ENCODE measurements at places on chromosomes 7 and 10.

DNA sequence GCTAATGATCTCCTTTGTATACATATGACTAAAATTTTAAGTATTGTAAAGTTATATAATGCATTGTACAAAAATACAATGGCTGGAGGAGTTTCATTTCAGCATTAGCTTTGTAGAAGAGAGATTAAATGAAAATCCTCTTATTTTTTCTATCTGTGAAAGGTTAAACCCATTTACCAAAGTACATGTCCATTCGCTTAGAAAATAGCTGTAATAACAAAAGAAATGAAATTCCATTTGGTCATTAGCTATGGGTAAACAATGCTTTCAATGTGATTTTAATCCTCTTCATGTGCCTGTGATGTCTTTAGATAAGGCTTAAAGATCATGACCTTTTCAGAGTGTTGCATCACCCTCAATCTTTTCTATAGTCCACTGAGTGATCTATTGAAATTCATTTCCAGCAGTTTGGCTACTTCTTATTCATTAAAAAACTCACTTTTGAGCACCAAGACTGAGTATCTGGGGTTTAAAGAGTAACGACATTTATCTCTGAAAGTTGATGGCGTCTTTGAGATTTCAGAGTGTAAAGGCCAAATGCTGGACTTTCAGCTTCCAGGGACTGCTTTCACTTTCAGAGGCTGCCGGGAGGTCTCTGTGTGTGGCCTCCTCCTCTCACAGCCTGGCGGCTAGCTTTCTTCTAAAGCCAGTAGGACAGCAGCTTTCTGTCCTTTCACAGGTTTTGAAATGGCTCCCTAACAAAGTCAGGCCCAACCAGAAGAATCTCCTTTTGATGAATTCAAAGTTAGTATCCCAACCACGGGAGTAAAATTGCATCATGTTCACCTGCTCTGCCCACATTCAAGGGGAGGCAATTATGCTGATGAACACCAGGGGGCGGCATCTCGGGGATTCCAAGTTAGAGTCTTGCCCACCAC, 701.4 kb upstream of the COBL start:
- DNase-seq = no peak

GRCh38 chr7:37443627-37444026, 5.0 kb downstream of the ELMO1 start:
- no peak for DNase-seq

- no peak for DNase-seq
Measured at GRCh38 chr7:155237297-155237696, 60.4 kb upstream of the INSIG1 start.

DNA sequence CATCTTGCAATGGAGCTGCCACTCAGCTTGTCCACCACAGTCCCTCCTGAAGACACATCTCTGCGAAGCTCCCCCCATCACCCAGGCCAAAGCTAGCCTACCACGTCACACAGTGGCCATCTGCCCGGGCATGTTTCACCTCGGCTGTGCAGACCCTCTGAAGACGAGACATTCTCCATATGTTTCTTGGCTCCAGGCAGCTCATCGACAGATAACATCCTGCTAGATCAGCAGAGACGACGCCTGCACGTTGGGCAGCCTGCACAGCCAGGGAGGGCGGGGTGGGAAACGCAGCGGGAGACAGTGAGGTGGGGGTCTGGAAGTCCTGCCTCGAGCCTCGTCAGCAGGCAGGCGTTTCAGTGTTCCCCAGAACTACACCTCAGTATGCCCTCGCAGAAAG, 53.0 kb downstream of the PTPRN2 start:
- DNase-seq = no peak

DNA sequence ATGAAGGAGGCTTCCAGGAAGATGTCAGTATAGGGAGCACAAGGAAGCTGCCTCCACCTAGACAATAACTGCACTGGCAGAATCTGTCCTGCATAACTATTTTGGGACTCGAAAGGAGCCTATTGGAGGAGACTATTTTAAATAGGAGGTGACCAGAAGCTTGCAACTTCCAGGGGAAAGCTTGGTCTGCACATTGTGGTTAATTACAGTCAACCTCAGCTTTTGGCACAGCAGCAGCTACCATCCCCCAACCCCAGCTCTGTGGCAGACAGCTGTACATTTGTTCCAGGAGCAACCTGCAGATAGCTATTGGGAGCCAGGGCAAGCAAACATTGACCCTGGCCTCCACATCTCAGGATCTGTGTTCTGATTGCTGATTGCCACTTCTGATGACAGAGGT, 46.3 kb upstream of the NANOS1 start:
- DNase-seq = no peak

- peak; percentile 88 for DNase-seq
Measured at GRCh38 chr10:117684672-117685211, 142.2 kb downstream of the EMX2 start.

GRCh38 chr10:25382029-25382810, 207.4 kb downstream of the GPR158 start:
- no peak for DNase-seq

DNA sequence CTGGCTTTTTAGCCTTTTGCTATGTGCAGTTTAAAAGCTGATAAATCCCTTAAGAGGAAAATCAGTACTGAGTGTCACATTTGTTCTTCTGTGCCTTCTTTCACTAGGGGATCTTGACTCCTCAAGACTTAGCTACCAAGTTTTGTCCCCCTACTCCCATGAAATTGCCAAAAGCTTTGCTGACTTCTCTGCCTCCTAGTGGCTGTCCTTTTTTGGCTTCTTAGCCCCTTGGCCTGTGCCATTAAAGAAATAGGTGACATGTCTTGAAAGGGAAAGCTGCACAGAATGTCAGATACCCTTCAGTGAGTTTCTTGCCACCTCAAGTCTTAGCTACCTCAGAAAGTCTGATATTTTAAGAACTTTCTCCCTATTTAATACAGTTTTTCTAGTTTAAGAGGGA, 10.5 kb downstream of the MKLN1 start:
- DNase-seq = no peak

GRCh38 chr7:126635545-126635944, 617.2 kb downstream of the GRM8 start:
- no peak for DNase-seq

GRCh38 chr7:50475340-50475739, 25.2 kb upstream of the FIGNL1 start:
- DNase-seq = no peak

- DNase-seq = no peak
Measured at GRCh38 chr10:75569506-75569905, 138.1 kb downstream of the LRMDA start.

- DNase-seq = no peak
Measured at GRCh38 chr10:124105045-124105444, 11.6 kb upstream of the CHST15 start.

GRCh38 chr7:40870108-40870507, 735.3 kb downstream of the SUGCT start:
- no peak for DNase-seq

- DNase-seq = no peak
Measured at GRCh38 chr7:44630792-44631457, 24.5 kb downstream of the OGDH start.

GRCh38 chr7:13197501-13197900, 510.1 kb downstream of the ARL4A start:
- DNase-seq = no peak

GRCh38 chr10:21213381-21213780, 312.1 kb downstream of the SKIDA1 start:
- no peak for DNase-seq

DNA sequence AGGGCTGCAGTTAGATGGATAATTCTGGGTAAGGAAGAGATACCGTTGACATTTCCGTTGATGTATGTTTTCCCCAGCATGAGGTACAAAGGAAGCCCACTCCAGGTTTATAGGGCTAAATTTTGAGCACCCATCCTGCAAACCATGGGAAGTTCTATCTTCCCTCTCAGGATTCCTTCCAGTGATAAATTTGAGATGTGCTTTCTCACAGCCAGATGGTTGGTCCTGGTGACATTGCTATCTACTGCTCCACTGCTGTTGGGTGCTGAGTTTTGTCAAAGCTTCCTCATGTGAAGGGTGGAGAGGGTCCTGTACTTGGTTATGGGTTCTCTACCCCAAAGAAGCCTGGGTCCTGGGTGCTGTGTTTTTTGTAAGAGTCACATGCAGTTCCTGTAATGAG, 57.4 kb downstream of the CXCL12 start:
- no peak for DNase-seq

- DNase-seq = no peak
Measured at GRCh38 chr7:155230169-155230593, 67.5 kb upstream of the INSIG1 start.

DNA sequence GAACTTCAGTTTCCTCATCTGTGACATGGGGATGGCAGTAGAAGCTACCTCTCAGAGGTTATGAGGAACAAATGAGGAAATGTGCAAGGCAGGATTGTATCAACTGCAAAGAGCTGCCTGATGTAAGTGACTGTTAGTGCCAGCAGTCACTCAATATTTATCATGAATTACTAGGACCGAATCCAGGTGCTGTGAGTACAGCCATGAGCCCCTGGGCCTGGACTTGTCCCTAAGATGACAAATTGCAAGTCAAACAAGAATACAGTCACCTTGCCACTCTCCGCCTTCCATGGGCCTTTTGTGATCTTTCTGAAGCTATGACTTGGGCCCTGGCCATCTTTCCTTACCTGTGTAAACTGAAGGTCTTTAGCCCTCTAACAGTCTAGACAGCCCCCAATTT, 27.7 kb upstream of the TLX1 start:
- no peak for DNase-seq

DNA sequence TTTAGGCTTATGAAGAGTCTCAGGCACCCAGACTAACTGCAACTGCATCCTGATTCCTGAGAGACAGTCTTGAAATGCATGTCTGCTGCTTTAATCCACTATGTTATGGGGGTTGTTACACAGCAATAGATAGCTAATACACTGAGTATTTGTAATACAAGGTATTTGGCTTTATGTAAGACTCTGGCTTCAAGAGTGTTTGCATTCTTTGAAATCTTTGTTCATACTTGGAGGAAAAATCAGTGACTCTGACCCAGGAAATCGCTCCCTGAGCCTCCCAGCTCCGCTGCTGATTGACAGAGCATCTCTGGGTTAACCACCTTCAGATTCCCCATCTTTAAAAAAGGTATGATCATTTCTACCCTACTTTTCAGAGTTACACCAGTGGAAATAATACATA, 133.9 kb downstream of the MTPAP start:
- DNase-seq = no peak

DNA sequence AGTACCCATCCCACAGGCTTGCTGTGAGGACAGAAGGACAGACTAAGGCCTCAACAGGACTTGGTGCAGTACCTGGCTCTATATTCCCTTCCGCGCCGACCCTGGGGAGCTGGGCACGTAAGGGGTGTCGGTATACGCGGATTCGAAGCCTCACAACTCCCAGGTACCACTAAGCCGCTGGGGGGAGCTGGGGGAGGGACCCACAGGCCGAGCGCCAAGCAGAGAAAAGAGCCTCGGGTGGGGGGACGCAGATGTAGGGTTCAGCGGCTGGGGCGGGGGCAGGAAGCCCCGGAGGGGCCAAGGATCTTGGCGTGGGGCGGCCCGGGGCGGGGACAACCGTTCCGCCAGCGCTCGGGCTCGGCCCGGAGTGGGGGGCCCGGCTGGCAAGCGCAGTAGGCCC, 126.4 kb upstream of the ZNF746 start:
- DNase-seq = no peak

- DNase-seq = no peak
Measured at GRCh38 chr7:24963218-24963617, 16.8 kb downstream of the OSBPL3 start.

GRCh38 chr10:87578160-87578841, 73.6 kb downstream of the MINPP1 start:
- DNase-seq = no peak

DNA sequence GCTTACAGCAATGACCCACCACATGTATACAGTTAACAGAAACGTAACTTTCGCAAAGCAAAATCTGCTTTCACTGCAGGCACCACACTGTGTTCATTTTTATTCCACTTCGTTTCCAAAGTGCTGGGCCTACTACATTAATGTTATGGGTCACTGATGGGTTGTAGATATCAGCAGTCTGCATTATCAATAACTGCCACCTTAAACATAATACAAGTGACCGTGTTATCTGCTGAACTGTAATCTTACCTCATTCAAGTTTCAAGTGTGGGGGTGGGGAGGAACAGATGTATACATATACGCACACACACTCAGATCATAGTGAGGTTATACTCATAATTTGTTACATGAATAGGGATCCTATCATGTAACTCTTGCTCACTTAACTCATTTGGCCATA, 21.1 kb downstream of the RNF32 start:
- DNase-seq = no peak

GRCh38 chr7:44636041-44636584, 29.7 kb downstream of the OGDH start:
- DNase-seq = no peak

DNA sequence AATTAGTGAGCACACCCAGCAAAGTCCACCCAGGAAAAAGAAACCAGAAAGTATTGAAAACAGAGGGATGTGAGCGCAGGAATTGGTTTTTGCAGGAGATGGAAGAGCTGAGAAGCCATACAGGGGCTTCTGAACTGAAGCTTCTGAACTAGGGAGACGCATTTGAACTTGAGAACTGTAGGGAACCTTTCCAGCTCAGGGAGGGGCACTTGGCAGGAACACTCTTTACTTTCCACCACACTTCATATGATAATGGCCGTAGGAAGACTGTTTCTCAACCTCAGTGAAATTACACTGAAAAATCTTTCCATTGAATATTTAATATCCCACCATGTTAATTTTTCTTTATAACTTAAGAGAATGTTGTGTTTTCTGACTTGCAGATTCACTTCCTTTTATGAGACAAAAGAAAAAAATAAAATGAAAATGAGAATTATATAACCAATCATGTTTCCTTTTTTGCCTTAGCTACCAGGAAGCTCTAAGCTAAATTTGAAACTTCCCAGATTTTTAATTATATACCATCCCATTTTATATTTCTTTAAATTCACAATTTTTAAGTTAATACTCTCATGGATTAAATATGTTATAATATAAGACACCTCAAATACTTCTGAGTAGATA, 98.3 kb upstream of the TCF7L2 start:
- DNase-seq = no peak

- no peak for DNase-seq
Measured at GRCh38 chr7:9961161-9961922, 1012.3 kb upstream of the PHF14 start.

GRCh38 chr10:99560277-99561126, 27.8 kb downstream of the NKX2-3 start:
- no peak for DNase-seq

DNA sequence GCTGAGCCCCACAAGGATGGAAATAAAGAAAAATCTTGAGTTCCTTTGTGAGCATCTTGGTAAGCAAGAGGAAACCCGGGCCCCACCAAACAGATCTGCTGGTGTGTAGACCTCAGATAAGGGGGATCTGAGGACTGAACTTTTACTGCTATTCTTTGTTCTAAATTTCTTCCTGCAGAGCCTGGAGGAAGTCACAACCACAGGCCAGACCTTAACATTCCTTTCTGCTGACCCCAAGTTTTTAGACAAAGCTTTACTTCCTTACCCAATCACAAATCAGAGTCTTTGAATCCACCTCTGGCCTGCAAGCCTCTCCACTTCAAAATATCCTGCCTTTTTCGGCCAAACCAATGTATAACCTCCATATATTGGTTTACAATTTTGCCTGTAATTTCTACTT, 352.6 kb upstream of the AUTS2 start:
- no peak for DNase-seq

GRCh38 chr7:72058579-72058978, 353.6 kb downstream of the CALN1 start:
- peak; percentile 42 for DNase-seq

Measured in osteocyte (in vitro differentiated cells).